MCF 10A (cell line): ENCODE measurements at places on chromosomes 2 and 18.

DNA sequence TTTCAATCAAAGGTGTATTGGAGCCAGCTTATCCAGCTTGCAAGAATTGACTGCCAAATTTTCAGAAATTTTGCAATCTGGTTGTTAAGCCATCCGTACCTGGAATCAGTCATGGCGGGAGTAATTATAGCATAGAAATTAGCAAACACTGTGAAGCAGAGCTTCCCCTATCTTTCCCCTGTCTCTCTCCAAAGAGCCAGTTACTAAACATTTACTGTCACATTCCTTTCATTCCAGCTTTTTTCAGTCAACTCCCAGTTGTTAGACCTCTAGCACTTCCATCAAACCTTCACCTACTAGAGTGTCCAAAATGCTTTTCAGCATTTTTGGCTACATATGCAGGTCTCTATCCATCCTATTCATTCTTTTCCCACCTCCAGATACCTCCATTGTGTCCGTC, 137.4 kb downstream of the MC4R start:
- DNase-seq = no peak

GRCh38 chr2:219252900-219253752, at the start of gene TUBA4B:
Gene TUBA4B, plus strand, starts transcription at chr2:219253243. Its CDS starts 165 bp downstream, at chr2:219253408.
- peak; percentile 75 for DNase-seq

- DNase-seq = no peak
Observed at GRCh38 chr2:174051068-174051467, 85.9 kb upstream of the SP3 start.

DNA sequence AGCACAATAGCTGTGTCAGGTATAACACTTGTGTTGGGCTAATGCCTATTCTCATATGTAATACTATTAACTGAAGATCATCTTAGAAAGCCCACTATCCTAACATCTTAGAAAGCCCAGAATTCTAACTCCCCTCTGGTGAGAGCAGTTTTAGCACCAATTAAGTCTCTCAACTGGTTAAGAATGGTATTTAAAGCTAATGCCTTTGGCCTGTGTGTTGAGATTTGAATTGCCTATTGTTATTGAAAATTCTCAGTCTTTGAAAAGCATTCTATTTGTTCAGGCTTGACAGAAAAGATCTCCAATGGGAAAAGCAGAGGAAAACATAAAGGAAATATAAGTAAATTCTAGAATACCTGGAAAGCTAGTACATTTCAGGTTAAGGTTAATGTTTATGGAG, 352.5 kb downstream of the ARHGAP15 start:
- no peak for DNase-seq

- no peak for DNase-seq
Observed at GRCh38 chr18:49723648-49724180, 89.6 kb downstream of the ACAA2 start.

- peak; percentile 23 for DNase-seq
Observed at GRCh38 chr2:148680462-148680861, 35.9 kb downstream of the EPC2 start.

- no peak for DNase-seq
Observed at GRCh38 chr2:180907731-180908130, 72.7 kb upstream of the UBE2E3 start.

DNA sequence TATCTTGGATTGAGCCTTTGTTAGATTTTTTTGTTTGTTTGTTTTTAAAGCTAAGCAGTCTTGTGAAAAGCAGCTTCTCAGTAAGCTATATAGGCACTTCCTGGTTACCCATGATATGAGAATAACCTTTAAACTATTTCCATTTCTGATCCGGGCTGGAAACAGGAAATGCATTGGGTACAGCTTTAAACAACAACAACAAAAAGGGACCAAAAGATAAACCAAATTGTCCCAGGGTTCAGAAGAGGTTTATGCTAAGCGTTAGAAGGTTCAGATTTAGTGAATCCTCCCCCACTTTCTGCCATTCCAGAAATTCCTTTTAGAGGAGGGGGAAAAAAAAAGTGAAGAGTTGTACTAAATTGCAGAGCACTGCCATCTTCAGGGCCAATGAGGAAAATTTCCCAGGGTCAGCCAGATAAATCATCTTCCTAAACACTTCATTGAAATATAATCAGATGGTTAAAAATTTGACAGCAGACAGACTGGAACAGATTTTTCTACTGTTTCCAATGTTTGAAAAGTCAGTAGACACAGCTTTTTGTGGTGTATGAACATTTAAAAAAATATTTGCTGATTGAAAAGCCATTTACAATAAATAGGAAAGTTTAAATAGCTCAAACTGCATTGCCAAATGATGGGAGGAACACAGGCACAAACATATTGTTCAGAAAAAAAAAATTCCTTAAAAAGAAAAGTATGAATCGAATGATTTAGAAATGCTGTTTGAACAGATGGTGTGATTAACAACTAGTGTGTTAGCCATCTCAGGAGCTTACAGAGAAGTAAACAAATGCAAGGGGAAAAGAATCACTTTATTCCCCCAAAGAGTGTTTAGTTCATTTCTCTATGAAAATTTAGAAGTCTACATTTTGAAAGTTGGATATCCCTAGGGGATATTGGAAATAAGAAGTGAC, 189.9 kb upstream of the TANK start:
- peak; percentile 77 for DNase-seq

DNA sequence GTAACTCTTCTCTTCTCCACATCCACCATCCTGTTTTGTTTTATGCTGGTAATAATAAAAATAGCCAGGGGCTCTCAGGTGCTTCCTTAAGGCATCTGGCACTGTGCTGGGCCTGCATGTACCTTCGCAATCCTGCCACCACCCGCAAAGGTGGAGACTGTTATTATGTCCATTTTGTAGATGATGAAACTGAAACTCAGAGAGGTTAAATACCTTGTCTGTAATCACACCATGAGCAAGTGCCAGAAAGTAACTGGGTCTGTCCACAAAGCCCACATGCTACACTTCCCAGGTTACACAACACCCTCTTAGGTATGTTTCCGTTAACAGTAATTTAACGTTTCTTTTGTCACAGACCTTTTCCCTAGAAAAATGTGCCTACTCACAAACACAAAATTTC, 27.0 kb downstream of the NRP2 start:
- DNase-seq = peak; percentile 61

DNA sequence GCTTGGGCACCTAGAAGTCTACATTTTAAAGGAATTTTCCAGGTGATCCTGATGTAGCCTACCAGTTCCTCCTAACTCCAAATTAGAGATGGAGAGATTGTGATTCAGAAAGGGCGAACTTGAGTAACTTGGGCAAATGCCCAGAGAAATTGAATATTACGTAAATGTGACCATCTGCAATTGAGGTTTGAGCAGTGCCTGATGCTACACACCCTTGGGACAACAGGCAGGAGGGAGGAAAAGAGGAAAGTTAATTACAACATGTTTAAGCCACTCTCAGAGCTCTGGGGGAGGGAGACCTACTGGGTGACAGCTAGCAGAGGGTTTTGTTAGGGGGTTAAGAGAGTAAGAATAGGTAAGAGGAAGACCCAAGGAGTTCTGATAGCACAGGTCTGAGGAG, 208.9 kb downstream of the LPIN1 start:
- DNase-seq = peak; percentile 86

GRCh38 chr2:74577448-74577847, 22.9 kb downstream of the DOK1 start:
- DNase-seq = no peak

DNA sequence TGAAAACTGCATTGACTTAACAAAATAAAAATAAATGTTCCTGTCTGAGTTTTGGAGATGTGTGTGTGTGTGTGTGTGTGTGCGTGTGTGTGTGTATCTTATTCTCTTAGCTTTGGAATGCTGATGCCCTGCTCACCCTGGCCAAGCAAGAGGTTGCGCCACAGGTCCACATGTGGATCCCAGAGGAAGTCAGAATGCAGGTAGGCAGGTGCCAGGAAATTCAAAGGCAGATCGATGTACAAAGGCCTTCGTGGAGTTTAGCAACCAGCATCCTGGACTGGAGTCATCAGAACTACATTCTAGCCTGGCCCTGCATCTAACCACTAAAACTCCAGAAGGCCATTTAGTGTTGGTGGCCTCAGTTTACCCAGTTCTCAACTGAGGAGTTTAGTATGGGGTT, 12.4 kb downstream of the G6PC2 start:
- DNase-seq = peak; percentile 50

DNA sequence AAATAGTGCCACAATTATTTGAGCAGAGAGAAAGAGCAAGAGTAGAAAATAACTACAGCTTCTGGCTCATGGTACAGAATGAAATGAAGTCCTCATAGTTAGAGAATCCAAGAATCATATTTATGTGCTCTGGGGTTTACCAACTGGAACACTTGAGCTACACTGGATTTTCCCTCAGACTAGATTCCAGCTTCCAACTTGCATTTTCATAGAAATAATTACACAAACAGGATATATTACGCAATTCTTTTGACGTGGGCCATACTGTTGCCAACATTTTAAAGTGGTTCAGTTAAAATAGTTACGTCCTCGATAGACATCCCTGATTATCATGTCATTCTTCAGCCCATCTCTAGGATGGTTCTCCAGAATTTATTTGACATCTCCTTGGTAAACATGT, 129.2 kb downstream of the ETAA1 start:
- peak; percentile 79 for DNase-seq

DNA sequence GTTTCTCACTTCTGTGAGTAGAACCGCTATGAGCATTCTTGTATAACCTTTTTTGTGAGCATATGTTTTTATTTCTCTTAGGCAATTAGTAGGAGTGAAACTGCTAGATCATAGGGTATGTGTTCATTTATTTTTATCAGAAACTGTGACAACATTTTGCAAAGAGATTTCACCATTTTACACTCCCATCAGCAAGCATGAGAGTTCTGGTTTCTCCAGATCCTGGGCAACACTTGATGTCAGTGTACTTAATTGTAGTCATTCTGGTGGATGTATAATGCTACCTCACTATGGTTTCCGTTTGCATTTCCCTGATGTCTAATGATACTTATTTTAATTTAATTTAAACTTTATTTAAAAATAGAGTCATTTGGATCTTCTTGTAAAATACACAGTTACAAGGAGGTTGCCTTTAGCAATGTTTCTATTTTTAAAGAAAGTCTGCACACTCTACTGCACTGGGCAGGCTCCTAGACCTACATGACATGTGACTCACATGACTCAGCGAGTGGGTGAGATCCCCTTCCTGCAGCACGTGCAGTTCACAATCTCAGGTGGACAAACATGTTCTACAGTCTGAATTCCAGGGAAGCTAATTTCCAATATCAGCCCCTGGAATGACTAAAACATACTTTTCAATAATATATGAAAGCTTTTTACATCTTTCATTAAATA, 127.0 kb upstream of the BCL2L11 start:
- peak; percentile 56 for DNase-seq

DNA sequence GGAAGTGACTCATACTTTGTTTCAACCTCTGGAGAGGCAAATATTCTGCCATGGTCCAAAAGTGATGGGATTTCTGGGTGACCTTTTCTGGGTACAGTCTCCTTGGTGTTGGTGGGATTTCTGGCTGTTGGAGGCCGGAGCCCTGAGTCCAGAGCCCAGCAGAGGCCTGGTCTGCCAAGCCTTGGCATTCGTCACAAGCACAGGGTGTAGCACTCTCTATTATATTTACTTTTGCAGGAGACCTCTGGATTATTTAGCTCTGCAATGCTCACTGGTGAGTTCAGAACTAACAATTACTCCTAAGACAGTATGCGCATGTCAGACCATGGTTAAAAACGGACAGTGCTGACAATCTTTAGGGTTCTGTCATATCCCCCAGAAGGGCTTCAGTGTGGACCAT, 201.6 kb upstream of the TWIST2 start:
- DNase-seq = no peak

- no peak for DNase-seq
Observed at GRCh38 chr18:6546229-6546628, 131.5 kb upstream of the L3MBTL4 start.

DNA sequence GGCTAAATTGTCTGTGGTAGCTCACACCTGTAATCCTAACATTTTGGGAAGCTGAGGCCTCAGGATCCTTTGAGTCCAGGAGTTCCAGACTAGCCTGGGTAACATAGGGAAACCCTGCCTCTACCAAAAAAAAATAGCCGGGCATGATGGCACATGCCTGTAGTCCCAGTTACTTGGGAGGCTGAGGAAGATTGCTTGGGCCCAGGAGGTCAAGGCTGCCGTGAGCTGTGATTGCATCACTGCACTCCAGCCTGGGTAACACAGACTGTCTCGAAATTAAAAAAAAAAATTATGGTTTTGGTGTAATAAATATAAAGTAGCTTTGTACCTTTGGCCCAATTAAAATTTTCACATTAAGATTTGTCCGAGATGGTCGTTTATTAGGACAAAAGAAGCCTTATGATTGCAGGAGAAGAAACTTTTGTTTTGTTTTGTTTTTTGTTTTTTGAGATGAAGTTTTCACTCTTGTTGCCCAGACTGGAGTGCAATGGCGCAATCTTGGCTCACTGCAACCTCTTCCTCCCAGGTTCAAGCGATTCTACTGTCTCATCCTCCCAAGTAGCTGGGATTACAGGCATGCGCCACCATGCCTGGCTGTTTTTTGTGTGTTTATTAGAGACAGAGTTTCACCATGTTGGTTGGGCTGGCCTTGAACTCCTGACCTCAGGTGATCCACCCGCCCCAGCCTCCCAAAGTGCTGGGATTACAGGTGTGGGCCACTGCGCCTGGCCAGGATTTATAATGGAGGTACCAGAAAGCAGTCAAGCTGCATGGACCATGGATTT, 4.1 kb downstream of the MTA3 start:
- DNase-seq = peak; percentile 77
